ENCODE measurements at places on chromosomes 16 and 17.

GRCh38 chr17:76523084-76524037 lies 14.1 kb downstream of the CYGB start:
- DNase-seq = no peak

- DNase-seq = peak; percentile 65
These were observed 26.9 kb upstream of the RPL38 start for GRCh38 chr17:74176546-74177001.

DNA sequence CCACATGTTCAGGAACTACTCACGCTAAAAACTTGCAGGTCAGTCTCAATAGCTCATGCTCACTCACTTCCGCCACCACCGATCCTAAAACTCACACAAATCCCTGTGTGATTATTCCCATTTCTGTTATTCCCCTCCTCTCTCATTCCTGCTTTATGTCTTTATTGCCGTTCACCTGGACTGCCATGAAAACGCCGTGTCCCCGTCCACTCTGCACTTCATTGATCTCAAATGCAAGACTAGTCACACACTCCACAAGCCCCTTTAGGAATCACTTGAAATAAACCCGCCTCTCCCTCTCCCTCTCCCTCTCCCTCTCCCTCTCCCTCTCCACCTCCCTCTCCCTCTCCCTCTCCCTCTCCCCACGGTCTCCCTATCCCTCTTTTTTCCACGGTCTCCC lies 78.0 kb downstream of the AXIN2 start:
- DNase-seq = no peak

DNA sequence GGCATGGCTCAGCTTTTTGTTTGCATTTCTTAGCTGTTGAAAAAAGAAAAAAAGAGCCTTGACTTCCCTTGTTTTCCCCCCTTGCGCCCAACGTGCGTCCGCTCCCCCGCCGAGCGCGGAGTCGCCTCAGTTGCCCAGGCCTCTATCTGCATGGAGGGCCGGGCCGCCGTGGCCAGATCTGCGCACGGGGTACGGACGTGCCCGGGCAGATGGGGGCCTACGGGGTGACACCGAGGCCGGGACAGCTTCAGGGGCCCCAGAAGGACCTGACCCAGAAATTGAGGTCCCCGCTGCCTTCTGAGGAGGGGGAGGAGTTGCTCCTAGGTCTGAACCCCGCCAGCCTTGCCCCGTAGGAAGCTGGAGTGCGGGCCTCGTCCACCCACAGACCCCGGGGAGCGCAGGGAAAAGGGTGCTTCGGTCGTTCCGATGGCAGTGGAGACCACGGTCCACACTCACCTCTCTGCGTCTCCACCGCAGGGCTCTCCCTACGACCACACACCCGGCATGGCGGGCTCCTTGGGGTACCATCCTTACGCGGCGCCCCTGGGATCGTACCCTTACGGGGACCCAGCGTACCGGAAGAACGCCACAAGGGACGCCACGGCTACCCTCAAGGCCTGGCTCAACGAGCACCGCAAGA lies 1.5 kb downstream of the IRX5 start:
- DNase-seq = no peak

DNA sequence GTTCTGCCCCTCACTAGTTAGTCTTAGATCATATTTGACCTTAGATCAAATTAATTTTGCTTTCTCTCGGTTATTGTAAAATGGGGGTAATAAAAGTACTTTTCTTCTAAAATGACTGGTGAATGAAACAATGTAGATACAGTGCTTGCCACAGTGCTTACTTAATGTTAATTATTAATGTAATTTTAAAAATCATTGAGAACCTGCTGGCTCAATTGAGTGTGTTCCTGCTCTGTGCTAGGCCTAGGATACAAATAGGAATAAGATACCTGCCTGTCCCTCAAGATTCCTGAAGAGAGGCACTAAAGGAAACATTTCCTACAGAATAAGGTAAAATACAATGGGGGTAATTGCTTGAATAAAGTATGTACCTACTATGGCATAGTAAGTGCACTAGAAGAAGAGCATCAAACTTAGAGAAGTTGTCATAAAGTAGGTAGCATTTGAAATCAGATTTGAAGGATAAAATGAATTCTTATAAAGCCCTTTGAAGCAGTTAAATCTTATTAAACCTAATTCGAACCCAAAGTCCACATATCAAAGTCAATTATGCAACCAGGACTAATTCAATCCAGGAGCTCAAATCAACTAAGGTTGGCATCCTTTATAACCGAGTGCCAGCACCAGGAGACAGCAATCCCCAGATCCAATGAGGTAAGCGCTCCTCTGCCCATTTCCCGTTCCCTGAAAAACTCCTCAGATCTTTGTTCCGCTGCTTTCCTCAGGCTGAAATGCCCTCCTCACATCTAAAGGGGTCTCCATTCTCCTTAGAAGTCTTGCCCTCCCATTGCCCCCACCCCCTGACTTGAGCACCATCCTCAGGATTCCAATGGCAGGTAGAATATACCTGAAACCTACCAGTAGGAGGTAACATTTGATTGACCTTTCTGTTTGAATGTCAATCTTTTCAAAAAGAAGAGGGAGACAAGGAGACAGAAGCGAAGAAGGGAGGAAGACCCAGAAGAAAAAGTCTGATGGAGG lies 2.4 kb upstream of the MED13 start:
- DNase-seq = no peak

DNA sequence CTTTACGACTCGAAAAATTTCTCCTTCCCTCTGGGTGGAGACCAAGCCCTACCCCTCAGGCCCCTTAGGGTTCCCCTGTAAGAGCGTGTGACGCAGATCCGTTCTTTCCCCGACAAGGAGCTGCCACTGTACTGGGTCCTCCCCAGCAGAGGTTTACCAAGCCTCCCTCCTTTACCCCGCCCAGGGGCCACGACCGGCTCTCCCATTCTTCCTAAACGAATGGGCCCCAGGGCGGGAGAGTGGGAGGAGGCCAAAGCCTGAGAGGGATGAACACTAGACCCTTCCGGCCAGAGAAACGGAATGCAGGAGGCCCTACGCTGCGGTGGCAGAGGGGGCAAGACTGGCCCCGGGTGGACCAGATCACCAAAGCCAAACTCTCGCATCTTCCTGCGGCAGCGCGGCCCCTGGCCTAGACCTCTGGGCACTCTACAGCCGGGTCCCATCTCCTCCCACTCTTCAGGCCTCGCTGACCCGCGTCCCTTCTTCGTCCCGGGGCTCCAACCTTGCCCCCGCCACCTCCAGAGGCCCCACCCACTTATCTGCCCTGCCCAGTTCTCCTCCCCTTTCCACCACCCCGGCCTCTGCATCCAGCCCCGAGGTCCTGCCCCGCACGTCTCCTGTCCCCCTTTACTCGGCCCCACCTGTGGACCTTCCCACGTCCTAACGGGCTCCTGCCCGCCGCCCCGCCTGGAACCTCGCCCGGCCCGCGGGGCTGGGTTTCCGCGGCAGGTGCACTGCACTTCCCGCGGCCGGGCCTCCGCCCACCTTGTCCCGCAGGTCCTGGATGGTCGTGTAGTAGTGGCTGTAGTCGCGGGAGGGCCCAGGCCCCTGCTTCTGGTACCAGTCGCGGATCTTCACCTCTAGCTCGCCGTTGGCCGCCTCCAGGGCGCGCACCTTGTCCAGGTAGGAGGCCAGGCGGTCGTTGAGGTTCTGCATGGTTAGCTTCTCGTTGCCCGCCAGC lies 765 bp downstream of the KRT19 start:
- no peak for DNase-seq

DNA sequence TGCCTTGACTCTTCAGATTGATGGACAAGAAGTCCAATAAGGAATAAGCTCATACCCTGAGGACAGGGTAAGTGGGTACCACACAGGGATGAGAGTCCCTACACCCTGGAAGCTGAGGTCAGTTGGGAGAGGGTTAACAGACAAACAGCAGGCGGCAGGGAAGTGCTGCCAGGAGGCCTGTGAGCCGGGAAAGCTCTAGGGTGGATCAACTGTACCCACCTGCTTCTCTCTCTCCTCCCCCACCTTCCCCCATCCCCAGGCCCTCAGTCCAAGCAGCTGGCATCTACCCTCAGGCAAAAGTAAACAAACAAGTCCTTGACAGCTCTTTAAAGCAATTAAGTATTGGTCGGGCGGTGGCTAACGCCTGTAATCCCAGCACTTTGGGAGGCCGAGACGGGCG lies 20.7 kb upstream of the MYLK3 start:
- no peak for DNase-seq

DNA sequence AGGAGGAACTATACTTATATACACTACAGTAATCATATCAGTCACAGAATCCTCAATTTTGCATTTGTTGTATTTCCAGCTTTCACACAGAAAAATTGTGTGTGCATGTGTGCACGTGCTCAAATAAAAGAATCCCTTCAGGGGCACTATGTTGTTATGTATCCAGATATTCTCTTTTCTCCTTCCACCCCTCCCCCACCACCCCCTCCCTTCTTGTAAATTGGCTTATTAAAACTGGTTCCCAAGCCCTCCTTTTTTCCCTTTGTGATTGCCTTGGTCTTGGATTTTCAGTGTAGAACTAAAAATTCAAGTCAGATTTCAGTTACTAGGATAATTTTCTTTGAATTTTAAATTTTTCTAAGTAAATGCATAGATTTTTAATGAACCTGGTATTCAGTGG lies 86.3 kb downstream of the WNT3 start:
- no peak for DNase-seq

DNA sequence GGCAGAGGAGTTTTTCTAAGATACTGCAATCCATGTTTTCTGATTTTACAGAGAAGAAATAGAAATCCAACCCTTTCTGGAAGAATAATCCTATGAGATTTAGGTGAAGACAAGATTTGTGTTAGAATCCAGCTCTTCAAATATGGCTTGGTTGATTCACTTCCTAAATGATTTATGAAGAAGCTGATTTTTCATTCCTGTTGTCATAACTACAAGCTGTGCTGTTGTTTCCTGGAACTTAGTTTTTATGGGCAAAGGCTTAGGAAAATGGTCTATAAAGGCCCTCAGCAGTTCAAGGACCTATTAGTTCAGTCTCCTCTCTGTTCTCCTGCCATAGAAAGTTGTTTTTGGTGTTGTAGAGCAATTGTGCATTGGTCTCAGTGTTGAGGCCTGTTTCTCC lies 174.2 kb upstream of the FAM20A start:
- peak; percentile 59 for DNase-seq

GRCh38 chr17:59757470-59757869 lies 50.0 kb downstream of the VMP1 start:
- DNase-seq = peak; percentile 24

GRCh38 chr17:40363111-40363827 lies 1.3 kb downstream of the GJD3 start:
- DNase-seq = no peak

DNA sequence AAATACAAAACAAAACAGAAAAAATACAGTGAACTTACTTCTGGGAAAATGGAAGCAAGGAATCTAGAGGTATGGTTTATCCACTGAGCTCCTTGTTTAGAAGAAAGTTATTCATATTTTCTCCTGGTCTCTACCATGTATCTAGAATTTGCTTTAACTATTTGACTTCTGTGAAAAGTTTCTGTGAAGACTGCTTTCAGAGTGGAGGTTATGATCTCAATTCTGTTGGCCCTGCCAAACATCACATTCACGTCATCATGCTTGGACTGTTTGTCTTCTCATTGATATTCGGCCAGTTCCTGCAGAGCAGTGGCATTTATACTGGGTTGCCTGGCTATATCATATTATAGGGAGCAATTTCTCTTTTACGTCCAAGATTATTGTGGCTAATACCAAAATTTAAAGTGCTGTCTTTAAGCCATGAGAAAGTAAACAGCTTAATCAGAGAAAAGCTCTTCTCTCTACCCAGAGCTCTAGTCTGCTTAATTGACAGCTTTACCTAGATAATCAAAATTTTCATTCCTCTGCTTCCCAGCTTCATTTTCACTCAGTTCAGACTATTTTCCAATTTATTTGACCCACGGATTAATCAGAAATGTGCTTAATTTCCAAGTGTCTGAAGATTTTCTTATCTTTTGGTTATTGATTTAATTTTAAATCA lies at the start of gene ABCA8:
ABCA8 (minus strand) TSS at position 212 of the 661 bp plus-strand sequence. CDS start 13,358 bp downstream, outside the sequence.
- DNase-seq = peak; percentile 29

DNA sequence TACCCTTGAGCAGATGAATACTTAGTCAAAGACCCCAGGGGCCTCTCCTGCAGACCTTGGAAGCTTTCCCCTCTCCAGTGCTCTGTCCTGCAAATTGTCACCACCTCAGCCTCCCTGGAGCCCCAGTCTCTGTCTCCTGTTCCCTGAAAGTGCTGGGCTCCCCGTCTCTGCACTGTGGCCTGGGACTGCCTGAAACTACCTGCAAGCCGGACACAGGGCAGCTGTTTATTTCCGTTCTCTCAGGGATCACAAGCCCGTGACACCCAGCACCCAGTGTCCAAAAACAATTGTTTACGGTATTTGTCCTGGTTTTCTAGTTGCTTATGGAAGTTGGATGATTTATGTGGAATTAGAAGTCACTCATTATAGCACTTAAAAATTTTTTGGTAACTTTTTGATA lies 81.6 kb upstream of the CHMP6 start:
- no peak for DNase-seq

DNA sequence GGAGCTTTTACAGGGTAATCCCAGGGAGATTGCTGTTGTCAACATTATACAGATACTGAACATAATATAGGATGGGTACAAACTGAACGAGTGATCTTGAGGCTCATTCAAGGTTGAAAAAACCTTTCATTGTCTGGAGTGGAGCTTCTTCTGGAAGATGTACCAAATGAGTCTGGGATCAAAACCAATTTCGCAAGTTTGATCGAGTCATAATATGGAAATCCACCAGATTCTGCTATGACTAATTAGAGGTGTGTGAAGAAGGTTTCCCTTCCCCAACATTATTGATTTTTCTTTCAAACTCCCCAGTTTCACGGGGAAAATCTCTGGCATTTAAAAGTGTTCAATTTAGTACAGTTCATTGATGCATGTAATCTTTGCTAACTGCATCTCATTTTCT lies 324.1 kb downstream of the ZFHX3 start:
- peak; percentile 54 for DNase-seq

GRCh38 chr16:71854369-71854948 lies 8.7 kb downstream of the ATXN1L start:
- DNase-seq = no peak
